NCI-H1105 treated with DMSO at 0.1 percent for 48 hours (cell line): ENCODE measurements at places on chromosomes 4 and X.

DNA sequence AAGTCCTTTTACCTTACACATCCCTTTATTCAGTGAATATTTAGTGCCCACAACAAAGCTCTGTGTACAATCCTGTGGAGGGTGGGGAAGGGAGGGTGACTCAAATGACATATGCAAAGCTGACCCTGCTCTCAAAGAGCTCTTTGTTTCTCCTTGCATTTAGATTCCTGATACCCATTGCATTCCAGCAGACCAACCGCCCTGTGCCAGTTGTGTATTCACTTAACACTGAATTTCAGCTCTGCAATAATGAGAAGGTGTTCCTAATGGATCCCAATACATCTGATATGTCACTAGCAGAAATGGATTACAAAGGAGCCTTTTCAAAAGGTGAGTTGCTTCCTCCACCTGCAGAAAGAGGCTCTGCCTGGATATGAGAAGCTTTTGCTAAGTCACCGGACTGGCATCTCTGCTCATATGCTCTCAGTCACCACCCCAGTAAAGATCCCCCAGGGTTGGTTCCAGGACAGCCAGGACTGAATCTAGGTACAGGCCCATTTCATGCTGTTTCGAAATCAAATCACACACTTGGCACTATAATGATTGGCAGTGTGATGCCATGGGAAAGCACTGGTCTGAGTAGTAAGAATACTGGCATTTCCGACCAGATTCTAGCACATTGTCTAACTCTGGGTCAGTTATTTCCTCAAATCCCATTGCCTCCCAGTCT lies 17.1 kb upstream of the ANXA3 start:
- no peak for DNase-seq

- DNase-seq = no peak
Measured at GRCh38 chr4:74942251-74942917, 9.5 kb downstream of the PARM1 start.

DNA sequence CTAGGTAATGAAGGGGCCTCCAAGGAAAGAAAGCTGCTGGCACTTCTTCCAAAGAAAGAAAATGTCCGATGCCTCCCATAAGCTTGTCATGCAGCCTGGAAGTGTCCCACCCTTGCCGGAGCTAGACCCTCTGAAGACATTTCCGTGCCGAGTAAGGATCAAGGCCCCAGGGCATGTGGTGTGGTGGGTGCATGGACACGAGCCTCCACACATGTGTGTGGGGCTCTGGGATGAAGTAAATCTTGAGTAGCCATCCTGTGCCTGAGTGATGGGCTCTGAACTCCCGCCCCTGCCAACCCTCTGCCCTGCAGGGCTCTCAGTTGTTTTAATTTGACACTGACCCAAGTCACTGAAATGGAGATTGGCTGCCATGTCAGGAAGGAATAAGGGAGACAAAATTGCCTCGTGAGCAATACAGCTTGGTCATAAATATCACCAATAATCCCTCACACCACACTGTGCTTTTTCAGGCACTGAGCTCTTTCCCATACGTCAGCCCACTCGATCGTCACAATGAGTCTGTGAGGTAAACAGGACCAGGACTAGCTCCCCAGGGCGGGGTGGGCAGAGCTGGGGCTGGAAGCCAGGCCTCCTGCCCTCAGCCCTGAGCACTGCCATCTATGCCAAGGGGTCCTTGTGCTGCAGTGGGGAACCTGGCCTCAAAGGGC lies 24.6 kb downstream of the CNGA2 start:
- DNase-seq = no peak

DNA sequence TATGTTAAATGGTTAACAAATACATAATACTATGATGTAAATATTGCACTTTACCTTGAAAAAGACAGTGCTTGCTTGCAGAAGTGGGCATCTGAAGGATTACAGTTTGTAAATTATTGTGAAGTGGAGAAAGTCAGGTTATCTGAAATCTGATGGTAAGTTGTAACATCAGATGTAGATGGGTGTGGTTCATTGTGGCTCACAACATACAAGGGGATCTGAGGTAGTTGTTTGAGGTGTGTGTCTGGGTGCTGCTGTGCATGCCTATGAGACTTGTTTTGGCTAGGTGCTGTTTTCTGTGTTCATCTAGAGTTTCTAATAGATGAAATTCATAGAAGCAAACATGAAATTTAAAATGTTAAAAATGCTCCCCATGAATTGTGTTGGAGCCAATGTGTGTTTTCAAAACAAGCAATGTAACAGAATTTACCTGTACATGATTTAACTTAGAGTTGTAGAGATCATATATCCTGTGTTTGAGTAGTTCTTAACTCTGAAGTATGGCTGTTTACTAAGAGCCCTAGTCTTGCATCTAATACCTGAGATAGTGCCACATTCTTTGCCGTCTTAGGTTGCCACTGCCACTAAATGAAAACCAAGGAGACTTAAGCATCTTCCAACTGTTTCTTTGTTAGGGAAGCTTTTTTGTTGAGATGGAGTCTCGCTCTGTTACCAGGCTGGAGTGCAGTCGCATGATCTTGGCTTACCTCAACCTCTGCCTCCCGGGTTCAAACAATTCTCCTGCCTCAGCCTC lies 11.9 kb upstream of the NDUFC1 start:
- DNase-seq = no peak

DNA sequence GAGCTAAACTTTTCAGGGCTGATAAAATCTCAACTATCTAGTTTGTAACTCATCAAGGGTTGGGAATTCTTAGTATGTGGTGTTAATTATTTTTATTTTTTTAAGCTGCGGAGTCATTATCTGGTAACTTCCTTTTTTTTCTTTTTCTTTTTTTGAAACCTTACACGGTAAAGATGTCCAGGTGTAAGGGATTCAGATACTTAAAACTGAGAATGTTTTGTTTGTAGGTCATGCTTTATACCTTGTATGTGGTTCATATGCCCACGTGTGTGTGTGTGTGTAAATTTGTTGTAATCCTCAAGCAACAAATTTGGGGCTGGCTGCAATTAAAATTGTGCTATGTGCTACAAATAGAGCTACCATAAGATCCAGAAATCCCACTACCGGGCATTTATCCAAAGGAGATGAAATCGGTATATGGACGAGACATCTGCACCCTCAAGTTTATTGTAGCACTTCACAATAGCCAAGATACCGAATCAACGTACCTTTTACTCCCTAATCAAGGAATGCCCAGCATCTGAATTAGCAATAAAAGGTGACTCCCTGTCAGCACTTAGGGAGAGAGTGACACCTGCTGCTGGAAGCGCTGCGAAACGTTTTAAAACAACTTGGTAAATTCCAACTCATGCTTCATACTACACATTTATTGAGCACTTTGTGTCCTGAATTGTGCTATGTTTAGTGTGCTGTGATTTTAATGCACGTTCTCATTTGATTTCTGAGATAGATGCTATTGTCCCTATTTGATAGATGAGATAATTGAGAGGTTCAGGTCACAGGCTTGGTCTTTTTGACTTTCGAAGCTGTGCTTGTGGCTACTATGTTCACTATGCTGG lies 16.1 kb downstream of the MSMO1 start:
- peak; percentile 61 for DNase-seq

DNA sequence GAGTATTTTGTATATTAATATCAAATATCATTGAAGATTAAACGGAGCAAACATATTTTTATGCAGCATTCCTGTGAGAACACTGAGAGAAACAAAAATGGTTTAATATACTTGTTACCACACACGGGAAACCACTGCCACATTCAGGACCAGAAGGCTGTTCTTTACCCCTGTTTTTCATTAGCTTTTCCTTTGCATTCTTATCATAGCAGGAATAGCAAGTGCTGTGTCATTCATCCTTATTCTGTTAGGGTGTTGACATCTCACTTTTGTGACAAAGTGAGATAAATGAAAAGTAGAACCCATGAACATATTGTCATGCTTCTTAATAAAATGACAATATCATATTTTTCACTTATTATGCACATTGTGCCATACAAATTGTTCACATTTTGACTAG lies 212.4 kb upstream of the NDST4 start:
- DNase-seq = no peak

DNA sequence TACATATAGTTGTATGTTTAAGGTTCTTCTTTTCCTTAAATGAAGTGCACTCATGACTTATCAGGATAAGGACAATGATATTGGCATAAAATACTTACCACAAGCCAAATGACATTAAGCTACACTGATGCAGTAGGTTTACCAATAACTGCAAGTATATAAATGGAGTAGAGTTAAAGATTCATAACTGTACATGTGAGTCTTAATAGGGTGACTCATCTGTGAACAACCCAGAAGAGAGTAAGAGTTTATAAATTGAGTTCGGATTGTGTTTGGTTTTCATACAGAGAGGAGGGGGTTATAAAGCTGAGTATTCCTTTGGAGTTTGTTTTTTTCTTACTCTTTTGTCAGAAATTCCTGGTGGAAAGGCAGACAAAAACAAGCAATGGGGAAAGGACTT lies 144.8 kb downstream of the TLL1 start:
- DNase-seq = no peak

DNA sequence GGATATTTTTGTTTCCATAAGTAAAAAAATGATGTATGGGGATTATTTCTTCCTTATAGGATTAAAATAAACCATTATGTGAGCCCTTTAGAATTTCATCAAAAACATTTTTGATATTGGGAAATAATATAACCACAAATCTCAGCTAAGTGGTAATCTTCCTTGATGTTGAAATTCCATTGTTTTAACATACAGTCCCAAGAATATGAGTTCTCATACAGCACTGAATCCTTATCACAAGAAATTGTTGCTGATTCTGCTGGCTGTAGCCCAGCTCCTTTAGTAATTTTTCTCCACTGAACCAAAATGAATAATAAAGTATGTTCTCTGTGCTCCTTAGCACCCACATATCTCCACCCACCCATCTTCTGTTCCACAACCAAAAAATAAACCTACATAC lies 41.9 kb upstream of the FAM47B start:
- no peak for DNase-seq

DNA sequence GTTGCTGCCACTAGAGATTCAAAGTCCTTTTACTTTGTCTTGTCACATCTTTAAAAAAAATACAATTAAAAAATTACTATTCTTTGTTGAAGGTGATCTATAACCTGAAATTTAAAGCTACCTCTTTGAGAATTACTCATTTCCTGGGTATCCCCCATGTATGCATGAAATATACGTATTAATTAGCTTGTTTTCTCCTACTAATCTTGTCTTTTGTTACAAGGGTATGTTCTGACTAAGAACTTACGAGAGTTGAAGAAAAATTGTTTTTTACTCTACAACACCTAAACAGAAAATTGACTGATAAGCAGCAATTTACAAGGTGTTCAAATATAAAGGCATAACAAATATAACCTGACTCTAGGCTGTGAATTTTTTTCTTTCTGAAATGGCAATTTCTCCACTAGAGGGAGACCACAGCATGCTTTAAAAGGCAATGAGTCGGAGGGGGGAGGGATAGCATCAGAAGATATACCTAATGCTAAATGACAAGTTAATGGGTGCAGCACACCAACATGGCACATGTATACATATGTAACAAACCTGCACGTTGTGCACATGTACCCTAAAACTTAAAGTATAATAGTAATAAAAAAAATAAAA lies 249.6 kb downstream of the OPHN1 start:
- peak; percentile 1 for DNase-seq

DNA sequence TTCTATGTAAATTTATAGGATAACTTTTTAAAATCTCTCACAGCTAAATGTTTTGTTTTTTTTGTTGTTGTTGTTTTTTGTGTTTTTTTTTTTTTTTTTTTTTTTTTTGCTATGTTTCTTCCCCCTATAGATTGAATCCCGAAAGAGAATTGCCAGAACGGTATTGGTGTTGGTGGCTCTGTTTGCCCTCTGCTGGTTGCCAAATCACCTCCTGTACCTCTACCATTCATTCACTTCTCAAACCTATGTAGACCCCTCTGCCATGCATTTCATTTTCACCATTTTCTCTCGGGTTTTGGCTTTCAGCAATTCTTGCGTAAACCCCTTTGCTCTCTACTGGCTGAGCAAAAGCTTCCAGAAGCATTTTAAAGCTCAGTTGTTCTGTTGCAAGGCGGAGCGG lies 4.1 kb downstream of the BRS3 start:
- DNase-seq = no peak

DNA sequence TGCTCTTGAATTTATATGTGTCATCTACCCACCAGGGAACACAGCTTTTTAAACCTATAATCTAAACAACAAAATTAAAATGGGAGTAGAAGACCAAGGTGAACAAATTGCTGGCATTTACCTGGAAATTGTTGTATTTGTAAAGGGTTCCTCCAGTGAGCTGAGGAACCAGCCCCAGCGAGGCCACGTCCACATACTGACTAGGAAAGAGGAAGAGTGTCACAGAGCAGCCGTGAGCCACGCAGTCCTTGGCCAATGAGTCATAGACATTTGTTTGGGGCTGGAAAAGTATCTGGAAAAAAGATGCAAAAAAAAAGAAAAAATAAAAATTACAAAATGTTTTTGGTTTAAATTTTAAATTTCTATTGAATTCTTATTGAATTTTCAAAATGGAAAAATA lies 58.7 kb downstream of the METTL14 start:
- DNase-seq = no peak

DNA sequence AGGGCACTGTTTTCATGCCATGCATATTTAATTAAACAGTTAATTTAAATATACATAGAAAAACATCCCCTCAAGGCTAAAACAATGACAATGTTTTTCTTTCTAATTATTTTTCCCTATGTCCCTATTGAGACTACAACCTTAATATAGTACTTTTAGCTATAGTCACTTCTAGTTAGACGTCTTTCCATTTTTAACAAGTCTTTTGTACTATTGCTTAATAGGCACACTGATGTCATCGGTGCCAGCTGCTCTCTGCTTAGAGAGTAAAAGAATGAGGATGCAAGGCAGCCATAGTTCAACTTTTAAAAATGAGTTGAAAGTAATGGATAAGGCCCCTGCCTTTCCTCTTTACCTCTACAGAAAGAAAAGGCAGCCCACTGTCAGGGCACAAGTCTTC lies 191.1 kb downstream of the KCTD8 start:
- DNase-seq = no peak

- DNase-seq = no peak
Measured at GRCh38 chr4:173488656-173489055, 41.4 kb downstream of the HAND2 start.

- no peak for DNase-seq
Measured at GRCh38 chrX:12426420-12426819, 288.1 kb downstream of the FRMPD4 start.

- DNase-seq = no peak
Measured at GRCh38 chrX:2351999-2352995, 148.5 kb downstream of the DHRSX start.

DNA sequence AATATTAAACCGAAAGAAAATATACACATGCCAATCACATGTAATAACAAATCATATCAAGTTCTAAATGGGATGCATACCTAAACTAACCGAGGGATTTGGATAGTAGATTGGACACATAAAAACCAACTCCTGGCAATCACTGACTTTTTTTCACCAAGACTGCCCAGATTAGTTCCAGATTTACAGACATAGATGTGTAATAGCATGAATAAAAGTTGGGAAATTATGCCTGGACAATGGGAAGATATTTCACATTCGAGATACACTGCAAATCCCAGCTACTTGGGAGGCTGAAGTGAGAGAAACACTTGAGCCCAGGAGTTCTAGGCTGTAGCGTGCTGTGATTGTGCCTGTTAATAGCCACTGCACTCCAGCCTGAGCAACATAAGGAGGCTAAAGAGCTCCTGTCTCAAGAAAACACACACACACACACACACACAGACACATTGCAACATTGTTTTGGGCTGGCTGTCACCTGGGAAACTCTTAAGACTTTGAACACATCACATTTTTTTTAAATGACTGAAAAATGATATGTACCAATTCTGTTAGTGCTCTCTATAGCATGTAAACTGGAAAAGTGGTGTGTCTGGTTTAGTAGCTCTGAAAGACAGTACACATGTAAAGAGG lies 5.7 kb downstream of the RAB40A start:
- no peak for DNase-seq
